Left renal cortex interstitium (tissue), 4 donors: ENCODE measurements at places on chromosomes 3 and 15.

DNA sequence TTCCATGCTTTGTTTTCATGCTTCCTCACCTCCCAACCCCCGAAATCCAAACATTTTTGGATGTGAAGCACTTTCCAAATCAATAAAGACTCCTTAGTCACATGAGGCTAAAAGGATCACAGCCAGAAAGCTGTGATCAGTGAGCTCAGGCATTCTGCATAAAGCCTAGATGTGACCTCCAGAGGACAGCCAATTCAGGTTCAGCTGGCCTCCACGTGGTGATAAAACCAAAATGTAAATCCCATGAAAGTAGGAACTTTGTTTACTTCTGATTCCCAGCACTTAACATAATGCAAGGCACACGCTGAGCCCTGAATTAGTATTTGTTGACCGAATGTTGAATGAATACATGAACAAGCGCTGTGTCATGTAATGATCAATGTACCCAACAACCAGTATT is 249.5 kb upstream of the EOMES start:
- DNase-seq = no peak

- no peak for DNase-seq
These were observed 5.6 kb upstream of the FAM81A start for GRCh38 chr15:59432389-59432788.

DNA sequence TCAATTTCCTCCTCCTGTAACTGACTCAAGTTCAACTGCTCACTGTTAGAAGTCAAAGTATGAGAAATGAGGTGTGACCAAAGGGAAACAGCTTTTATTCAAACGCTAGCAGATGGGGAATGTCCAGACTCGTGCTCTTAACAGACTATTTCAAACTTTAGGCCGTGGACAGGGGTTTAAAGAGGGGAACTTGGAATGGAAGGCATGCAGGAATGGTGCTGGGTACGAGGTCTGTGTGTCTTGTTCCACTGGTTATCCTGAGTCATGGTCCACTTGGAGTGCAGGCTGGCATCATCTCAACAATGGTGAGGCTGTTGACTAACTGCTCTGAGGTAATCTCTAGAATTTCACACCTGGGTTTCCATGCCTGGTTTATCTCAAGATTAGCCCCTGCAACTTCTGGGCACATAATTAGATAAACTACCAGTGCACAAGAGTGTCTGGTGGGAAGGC is 22.9 kb upstream of the DNAAF4 start:
- no peak for DNase-seq

- no peak for DNase-seq
These were observed 36.1 kb upstream of the MTMR14 start for GRCh38 chr3:9613056-9613748.

DNA sequence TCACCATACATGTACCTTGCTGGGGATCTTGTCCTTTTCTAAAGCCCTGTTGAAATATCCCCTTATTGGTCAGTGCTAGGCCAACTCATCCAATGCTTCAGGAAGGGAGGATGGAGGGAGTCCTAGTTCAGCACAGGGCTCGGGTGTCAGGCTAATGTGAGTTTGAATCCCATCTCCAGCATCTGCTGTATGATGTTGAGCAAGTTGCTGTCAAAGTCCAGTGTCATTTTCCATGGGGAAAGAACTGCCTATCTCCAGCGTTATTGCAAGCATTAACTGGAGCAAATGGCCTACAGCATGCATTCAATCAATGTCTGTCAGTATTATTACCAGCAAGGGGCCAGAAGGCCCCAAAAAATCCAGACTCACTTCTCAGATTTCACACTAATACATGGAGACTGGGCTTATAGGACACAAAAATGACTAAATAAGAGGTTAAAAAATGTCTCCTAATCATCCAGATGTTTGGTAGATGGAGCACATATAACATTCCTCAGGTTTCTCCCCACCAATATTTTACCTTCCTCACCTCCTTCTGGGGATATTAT is 40.8 kb downstream of the SRGAP3 start:
- no peak for DNase-seq

DNA sequence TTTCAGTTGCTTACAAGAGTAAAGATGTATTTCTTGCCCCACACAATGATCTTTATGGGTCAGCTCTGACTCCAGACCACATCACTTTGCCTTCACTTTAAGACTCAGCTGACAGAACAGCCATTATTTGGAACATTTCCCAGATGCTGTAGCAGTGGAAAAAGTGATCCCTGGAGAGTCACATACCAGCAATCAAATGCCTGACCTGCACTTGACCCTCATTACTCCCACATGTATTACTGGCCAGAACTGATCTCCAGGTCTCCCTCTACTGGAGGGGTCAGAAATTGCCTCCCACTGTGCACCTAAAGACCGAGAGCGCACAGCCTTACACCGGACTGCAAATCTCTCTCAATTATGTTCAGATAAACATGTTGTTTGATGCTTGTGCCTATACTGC is 88.6 kb upstream of the ZNF385D start:
- peak; percentile 24 for DNase-seq

DNA sequence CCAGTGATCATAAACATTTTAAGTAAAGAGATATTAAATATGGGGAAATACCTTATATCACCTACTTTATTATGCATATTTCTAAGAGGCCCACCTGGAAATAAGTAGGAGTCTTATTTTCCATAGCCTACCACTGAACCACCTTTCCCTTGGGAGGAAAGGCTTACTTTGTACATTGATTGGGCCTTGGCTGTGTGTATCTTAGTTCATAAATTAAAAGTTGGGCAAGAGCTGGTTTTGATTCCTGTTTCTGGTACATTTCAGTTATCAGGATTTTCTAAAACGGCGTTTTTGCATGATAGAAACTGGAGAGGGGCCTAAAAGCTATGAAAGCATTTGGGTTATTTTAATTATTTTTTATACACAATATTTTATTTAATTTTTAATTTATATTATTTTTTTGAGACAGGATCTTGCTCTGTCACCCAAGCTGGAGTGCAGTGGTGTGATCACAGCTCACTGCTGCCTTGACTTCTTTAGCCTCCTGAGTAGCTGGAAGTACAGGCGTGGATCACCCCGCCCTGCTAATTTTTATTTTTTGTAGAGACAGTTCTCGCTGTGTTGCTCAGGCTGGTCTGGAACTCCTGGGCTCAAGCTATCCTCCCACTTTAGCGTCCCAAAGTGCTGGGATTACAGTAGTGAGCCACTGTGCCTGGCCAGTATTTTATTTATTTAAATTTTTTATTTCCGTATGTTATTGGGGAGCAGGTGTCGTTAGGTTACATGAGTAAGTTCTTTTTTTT is 2.6 kb downstream of the GMPS start:
- DNase-seq = no peak

DNA sequence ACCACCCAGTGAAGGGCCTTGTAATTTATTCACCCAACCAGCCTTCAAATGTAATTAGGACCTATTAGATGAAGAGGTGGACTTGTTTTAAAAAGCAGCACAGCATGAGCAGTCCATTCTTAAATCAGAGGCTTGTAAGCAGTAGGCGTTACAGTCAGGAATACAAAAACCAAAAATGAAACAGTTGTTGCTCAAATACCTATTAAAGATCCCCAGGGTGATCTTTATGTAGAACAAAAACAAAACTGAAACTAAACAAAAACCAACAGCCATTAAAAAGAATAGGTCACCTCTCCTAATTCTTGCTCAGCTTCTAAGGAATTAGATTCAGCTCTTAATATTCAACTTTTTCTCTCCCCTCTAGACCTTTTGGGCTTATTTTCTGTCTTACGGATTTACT is 104.9 kb upstream of the ST8SIA2 start:
- no peak for DNase-seq

DNA sequence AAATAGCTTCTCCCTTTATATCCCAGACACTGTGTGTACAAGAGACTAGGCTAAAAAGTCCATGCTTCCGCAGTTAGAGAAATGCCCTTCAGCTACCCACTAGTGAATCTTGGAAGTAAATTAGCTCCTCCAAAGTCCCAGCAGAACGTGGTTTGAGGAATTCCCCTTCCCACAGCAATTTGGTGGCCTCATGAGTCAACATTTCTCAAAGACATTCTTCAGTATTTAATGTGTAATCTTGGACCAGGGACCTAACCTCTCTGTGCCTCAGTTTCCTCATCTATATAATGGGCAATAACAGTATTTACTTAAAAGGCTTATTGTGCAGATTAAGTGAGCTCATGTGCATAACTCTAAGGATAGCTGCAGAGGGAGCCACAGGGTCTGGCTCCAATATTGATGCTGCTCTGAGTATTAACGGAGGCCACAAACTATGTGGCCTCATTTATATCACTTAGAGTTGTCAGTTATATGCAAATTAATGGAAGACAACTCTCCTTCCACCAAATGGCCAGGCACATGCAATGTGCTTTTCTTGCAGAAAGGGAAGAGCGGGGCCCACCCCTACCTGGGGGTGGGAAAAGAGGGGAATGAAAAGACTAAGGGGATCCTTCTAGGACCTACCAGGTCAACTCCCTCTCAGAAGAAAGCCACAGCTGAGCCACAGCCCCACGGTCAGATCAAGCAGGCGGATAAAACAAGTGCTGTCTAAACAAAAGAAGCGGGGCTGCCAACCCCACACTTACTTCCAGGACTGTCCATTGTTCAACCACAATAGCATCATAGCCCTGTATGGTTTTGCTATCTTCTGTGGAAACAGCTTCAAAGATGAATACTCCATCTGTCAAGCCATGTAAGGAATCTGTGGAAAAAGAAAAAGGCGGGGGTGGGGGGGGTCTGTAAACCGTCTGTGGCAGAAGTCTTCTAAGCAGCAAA is 92.4 kb downstream of the OXNAD1 start:
- DNase-seq = no peak

- no peak for DNase-seq
These were observed 95.9 kb downstream of the GALK2 start for GRCh38 chr15:49265911-49266310.

DNA sequence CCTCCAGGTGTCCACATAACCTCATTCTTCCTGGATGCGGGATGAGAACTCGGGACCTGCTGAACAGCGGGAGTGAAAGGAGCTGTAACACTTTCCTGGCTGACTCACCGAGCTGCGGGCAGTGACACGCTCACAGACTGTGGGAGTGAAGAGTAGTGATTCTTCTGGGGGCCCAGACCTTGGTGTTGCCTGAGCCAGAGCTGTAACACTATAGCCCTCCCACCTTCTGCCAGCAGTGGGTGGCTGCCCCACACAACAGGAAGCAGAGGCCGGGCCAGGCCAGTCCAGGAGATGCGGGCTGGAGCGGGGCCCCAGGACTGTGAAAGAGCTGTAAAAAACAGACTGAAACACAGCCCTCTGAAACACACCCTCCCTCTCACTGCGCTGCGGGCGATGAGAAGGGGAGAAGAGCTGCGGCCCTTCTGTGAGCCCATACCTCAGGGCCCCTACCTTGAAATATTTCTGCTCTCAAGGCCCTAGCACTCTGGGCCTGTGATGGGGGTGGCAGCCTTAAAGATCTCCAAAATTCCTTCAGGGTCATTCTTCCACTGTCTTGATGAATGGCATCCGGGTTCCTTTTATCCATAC is 464.0 kb upstream of the CCDC54 start:
- no peak for DNase-seq

GRCh38 chr15:97479957-97480356 is 480.5 kb upstream of the ARRDC4 start:
- no peak for DNase-seq

DNA sequence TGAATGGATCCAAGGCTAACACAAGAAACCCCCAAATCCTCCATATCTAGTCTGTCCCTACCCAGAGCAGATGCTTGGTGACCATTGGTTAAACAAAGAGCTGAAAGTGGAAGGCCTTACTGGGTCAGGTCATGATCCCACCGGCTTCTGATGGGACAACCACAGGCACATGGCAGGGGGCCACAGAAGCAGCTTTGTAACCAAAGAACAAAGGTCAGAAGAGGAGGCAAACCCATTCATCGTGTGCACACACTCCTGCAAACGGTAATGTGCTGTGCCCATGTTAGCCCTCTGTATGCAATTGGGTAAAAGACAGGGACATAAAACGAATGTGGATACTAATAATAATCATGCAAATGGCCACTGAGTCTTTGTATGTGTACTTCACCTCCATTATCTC is 133.3 kb upstream of the SLC6A11 start:
- no peak for DNase-seq

DNA sequence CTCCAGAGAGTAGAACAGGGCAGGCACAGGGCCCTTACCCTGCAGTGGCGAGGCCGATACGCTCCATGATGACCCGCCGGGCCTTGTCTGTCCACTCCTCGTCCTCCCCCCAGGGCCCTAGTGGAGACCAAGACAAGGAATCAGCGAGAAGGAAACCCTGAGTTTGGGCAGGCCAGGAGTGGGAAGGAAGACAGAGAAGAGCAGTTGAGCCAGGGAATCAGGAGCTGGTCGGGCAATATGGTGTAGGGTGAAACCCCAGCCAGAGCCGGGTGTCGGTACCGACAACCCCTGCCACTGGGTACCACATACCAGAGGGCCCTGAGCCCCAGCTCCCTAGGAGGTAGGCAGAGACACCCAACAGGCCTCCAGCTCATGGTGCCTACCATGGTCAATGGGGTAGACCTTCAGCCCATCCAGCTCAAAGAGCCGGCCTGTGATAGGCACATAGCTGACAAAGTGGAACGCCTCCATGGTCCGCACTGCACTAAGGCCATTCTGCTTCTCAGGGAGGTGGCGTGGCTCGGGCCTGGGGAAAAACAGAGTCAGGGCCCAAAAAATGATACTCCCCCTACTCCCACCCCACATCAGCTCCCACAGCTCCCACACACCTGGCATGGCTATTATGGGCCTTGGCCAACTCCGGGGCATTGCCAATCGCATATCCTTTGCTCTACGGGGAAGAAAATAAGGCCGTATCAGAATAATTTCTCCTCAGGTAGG is 38.0 kb downstream of the SEMA3G start:
- DNase-seq = no peak

- no peak for DNase-seq
These were observed 30.5 kb upstream of the ATP13A3 start for GRCh38 chr3:194517333-194517732.

DNA sequence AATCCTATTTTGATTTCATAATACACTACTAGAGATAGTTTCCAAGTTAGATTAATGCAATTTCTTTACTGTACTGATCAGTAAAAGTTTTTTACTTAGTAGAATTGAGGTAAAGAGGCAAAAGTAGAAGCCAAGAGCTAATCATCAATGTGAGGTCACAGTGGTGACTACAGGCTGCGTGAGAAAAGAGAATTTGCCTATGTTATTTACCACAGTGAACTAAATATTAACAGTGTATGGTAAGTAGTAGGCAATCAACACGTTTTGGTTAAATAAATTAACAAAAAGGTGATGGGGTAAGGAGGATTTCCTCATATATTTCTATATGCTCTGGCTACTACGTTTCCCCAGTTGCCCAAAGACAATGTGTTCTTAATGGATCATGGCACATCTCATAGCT is 202.2 kb upstream of the CMC1 start:
- no peak for DNase-seq

- no peak for DNase-seq
These were observed 69.2 kb downstream of the MEIS2 start for GRCh38 chr15:37031198-37031597.

- DNase-seq = no peak
These were observed 388.2 kb upstream of the AGTR1 start for GRCh38 chr3:148309390-148310035.

DNA sequence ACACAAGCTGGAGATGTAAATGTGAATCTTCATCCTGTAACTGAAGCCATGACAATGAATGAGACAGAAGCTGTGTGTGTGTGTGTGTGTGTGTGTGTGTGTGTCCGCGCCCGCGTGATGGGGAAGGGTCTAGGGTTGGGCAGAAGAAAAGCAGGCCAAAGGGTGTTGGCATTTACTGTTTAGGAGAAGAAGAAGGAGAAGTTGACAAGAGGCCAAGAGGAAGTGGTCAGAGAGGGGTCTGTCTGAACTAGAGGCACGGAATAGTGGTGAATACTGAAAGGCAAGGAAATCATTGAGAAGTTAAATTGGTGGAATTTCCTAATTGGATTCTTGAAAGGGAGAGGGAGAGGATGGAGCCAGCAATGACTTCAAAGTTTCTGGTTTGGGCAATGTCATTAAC is 5.6 kb upstream of the NCEH1 start:
- no peak for DNase-seq

- no peak for DNase-seq
These were observed 190.1 kb upstream of the LPP start for GRCh38 chr3:187963677-187964385.
